ENCODE measurements at places on chromosomes 6 and 20.

- DNase-seq, result no peak
Observed at GRCh38 chr6:79672631-79673111, 41.5 kb downstream of the SH3BGRL2 start.

DNA sequence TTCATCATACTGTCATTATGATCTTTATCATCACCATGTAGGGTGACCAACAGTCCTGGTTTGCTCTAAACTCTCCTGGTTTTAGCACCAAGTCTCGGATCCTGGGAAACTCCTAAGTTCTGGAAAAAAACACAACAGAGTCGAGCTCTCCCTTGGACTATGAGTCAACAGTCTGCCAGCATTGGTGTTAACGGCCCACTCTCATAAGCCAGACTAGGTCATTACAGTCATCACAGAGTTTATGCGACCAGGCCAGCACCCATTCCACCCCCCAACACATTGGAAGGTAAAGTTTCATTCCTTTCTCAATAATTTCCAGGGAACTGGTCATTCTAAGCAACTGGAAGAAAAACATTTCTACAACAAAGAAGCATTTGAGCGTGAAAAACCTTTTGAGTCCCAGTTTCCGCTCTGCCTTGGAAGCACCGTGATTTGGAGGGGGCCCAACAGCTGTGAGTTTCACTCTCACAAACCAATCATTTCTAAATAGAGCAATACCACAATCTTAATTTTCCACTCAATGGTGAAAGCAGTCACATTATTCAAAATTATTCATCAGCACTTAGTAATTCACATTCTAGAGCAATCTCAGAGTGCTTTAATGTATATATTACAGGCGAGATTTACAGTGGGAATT is 445.0 kb downstream of the CDH26 start:
- DNase-seq, result no peak

- no peak for DNase-seq
Observed at GRCh38 chr6:88585276-88585692, 378.1 kb downstream of the RNGTT start.

GRCh38 chr20:49569411-49570115 is 1.6 kb upstream of the PTGIS start:
- no peak for DNase-seq

DNA sequence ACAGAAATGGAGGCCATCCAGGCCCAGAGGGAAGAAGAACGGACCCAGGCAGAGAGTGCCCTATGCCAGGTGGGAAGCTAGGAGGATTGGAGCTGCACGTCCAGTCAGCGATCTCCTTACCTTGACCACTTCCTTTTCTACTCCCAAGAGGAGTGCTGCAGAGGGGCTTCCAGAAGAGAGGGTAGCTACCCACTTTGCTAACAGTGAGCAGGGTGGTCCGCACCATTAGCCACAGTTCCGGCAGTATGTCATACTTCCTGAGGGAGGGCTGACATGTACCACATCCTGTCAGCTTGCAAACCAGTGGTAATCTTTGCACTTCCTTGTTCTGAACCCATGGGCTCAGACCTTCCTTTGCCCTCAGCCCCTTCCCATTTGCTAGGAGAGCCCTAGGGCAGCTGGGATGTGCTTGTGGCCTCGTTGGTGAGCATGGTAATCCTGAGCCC is 35.4 kb downstream of the CEP250 start:
- no peak for DNase-seq

GRCh38 chr6:151071295-151071694 is 168.5 kb upstream of the AKAP12 start:
- no peak for DNase-seq

- DNase-seq, result no peak
Observed at GRCh38 chr6:139330826-139331500, 39.2 kb upstream of the TXLNB start.

DNA sequence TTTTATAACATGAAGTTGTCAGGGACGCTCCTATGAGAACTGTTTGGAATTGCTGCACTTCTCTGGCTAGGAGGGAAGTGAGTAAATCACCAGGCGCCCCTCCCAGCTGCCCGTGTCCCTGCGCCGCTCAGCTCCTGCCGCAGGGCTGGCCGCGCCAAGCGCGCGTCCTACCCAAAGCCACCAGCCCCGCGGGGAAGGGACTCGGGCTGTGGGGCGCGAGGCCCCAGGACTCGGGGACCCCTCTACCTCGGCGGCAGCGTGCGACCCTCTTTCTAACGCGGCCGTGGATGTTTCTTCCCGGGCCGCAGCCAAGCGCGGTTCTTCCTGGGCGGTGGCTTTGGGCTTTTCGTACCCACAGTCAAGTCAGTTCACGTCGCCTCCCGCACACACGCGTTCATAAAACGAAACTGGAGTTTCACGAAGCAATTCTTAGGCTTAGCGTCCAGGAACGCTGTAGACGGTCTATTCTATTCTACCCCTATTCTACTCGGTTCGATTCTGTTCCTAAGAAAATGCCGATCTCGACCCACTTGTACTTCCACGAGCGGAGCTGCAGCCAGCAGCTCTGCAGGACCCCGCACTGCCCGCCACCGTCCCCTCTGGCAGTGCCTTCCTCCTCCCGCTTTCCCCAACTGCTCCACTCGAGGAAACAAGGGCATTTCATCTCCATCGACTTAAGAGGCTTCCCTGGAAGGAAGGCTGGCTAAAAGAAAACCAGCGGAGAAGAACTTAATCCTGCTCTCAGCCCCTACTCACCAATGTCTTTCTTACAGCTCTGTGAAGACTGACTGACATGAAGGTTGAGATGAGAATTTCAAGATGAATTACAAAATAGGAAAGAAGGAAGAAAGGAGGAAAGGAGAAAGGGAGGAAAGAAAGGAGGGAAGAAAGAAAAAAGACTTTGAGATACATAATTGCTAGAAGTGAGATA is 15.4 kb downstream of the FOXC1 start:
- no peak for DNase-seq

DNA sequence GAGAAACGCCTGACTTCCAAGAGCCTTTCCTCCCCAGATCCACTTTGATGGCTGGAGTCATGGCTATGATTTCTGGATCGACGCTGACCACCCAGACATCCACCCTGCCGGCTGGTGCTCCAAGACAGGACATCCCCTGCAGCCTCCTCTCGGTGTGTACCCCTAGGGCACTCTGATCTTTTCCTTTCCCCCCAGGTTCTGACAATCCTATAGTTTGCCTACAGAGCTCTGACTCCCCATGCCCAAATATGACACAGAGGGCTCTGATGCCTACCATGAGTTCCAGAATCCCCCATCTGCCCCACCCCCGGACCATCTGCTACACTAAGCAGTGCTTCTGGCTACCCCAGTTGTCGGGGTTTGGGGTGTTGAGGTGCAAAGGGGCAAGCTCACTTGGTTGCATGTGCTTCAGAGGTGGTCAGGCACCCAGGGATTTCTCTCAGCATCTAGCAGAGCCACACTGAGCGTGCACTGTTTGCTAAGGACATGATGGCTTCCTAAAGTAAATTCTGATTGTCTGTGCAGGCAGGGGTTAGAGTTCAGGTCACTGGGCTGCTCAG is 24.0 kb upstream of the SGK2 start:
- no peak for DNase-seq

GRCh38 chr20:41260734-41261220 is 56.8 kb downstream of the ZHX3 start:
- no peak for DNase-seq

- no peak for DNase-seq
Observed at GRCh38 chr6:168500519-168500918, 59.5 kb downstream of the SMOC2 start.

DNA sequence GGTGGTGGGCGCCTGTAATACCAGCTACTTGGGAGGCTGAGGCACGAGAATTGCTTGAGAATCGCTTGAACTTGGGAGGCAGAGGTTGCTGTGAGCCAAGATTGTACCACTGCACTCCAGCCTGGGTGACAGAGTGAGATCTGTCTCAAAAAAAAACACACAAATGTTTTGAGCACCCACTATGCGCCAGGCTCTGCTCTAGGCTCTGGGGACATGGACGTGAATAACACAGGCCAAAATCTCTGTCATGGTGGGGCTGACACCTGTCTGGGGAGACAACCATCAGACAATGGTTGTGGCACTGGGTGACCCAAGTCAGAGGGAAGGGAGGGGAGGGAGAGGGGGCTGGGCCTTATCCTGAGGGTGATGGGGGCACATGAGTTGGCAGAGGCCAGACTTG is 62.7 kb downstream of the UBE2V1 start:
- DNase-seq, result no peak

GRCh38 chr6:115947966-115948541 is 112.6 kb downstream of the FRK start:
- no peak for DNase-seq

DNA sequence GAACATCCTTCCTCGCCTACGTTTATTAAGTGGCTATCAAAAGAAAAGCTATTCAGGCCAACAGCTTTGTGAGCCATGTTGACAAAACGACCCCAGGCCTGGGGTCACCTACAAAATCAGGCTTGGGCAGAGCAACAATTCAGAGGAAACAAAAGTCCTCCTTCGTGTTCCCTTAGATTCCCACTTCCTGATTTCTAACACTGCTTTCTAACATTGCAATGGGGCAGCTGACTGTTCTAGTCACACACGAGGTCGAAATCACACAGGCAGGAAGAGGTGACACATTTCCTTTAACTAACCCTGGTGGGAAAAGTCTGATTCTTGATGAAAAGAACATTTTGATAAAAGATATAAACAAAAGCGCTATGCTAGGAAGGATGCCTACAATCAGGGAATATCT is 31.9 kb downstream of the WDR27 start:
- DNase-seq, result no peak

DNA sequence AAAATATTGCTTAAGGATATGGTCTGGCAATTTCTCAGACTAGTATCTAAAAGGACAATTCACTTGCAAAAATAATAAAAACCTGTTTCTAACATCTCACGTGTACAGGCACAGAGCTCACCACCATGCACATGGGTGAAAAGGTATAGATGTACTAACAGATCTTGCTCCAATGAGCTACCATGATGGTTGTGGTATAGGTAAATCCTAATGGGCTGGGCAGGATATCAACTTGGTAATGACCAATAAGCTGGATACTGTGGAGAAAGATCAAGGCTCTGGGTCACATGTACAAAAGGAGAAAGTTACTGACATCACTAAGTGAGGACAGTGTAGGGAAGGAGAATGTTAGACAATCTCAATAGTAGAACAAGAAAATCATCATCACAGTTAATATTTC is 111.0 kb upstream of the NUP153 start:
- DNase-seq, result no peak

GRCh38 chr6:79137671-79138070 is 59.6 kb upstream of the PHIP start:
- no peak for DNase-seq

DNA sequence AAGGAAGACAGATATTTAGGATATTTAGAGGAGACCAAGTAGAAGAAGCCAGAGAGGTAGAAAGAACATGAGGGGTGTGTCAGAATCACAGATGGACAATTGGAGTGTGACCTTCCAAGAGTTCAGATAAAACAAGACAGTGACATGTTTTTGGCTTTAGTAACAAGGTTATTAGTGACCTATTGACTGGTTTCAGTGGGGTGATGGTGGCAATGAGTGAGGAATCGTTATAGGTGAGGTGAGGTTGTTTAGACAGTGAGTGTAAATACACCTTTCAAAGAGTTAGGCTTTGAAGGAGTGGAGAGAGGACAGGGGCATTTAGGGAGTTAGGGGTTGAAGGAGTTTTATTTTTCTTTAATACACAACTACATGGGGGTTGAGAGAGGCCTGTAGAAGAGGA is 3.2 kb downstream of the SNRNP48 start:
- DNase-seq, result no peak

DNA sequence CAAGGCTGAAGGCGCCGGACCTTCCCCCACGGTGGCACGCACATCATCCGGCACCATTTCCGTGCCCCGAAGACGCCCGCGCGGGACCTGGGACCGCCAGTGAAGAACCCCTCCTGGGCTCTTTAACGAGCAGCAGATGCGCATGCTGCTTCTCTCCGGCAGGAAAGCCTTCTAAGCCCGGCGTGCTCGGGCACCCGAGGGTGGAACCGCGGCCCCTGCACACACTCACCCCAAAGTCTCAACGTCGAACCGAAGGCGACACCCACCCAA is 240 bp downstream of the FOXQ1 start:
- DNase-seq, result no peak

GRCh38 chr6:147870506-147871110 is 362.1 kb downstream of the SAMD5 start:
- DNase-seq, result no peak

GRCh38 chr6:148431413-148431812 is 88.8 kb downstream of the SASH1 start:
- DNase-seq, result no peak

- no peak for DNase-seq
Observed at GRCh38 chr20:40181676-40182075, 507.4 kb downstream of the MAFB start.

GRCh38 chr6:35798706-35799105 is 1.6 kb upstream of the CLPS start:
- no peak for DNase-seq

GRCh38 chr6:166395351-166395750 is 12.6 kb upstream of the MPC1 start:
- DNase-seq, result no peak

DNA sequence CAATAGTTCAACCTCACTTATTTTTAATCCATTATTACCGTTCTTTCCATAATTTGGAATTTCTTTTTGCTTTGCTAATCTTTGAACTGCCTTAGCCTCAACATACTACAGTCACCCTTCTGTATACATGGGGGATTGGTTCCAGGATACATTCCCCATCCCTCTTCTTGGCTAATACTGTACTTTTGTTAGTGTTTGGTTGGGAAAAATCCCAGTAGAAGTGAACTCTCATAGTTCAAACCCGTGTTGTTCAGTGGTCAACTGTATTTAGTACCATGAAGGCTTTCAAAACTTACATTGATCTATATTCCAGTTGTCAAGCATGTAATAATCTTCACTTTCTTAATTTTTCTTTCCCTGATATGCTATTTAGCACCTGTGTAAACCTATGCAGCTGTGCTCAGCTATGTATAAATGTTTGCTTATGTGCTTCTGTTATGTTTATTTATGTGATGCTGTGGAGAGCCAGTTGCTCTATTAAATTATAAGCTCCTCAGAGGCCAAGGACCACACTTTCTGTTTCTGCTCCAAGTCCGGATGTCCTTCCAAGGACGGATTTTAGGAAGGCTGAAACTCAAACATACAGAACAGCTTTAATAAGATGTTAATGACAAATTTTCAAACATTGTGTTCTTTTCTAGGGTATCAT is 33.3 kb upstream of the LAMA4 start:
- DNase-seq, result peak; percentile 5

- no peak for DNase-seq
Observed at GRCh38 chr6:123928529-123928928, 124.9 kb downstream of the NKAIN2 start.

- no peak for DNase-seq
Observed at GRCh38 chr6:107604549-107604948, 114.6 kb downstream of the SOBP start.

- DNase-seq, result no peak
Observed at GRCh38 chr6:44035621-44036020, 91.6 kb downstream of the MRPL14 start.

- DNase-seq, result no peak
Observed at GRCh38 chr20:20223981-20224380, 143.9 kb upstream of the INSM1 start.

GRCh38 chr6:147733686-147734085 is 225.2 kb downstream of the SAMD5 start:
- DNase-seq, result no peak

GRCh38 chr20:19712721-19713260 is 45.3 kb upstream of the RIN2 start:
- no peak for DNase-seq

- DNase-seq, result no peak
Observed at GRCh38 chr20:4898282-4899244, 102.7 kb downstream of the SLC23A2 start.

- DNase-seq, result no peak
Observed at GRCh38 chr6:30754631-30755030, 10.3 kb upstream of the IER3 start.

Data from NCI-H2081 (cell line).